MCF 10A (cell line): ENCODE measurements at places on chromosomes 2 and 18.

- DNase-seq = no peak
These were observed 43.4 kb upstream of the SMAD7 start for GRCh38 chr18:48994044-48994651.

DNA sequence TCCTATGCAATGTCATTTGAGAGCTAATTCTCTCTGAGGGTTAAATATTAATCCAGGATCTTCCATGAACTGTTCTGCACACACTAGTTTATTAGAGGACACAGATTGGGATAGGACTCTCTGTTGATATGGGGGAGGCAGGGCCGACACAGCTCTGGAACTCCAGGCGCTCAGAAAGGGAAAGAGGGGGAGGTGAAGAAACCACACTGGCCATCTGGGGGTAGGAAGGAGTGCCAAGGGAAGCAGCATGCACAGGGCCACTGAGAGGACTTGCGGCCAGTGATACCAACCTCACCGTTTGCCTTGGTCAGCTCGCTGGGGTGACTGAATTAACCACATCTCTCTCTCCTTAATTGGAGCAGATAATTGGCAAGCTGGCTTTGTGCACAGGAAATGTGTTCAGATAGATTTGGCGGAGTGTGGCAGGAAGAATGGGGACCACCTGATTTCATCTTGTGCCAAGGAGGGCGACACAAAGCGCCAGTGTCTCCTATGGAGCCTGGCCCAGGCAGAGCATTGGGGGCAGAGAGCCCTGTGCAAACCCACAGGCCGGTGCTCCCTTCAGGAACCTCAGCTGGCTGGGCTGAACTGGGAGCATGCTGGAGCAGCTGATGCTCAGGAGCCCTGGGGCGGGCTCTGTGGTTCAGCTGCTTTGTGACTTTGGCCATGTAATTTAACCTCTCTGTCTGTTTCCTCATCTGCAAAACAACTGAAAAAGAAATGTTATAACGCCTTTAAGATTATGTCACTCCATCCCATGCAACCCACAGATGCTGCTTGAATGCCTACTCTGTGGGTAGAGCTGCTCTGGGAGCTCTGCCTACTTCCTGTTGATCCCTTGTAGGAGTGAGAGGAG lies 114.7 kb upstream of the STON1 start:
- no peak for DNase-seq

DNA sequence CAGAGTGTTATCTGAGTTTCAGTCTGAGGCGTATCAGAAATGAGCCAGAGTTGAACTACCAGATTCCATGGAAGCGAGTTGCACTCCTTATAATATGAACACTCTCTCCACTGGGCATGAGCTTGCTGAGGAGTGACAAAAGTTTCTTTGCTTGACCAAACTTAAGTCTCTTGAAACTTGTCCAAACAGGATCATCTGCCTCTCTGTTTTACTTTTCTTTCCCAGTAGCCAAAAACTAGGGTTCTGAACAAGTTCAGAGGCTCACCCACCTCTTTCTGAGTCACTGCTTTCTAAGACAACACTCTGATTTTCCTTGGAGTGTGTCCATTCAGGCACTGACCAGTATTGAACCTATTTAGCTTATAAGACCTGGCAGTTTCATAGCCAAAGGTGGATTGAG lies 233.2 kb upstream of the TCF4 start:
- DNase-seq = peak; percentile 39

DNA sequence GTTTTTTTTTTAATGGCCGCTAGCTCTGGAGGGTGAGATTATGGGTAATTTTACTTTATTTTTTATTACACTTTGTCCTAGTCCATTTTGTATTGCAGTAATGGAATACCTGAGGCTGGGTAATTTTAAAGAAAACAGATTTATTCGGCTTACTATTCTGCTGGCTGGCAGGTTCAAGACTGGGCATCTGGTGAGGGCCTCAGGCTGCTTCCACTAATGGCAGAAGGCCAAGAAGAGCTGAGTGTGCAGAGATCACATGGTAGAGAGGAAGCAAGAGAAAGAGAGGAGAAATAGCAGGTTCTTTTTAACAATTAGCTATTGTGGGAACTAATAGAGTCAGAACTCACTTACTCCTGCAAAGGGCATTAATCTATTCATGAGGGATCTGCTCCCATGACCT lies 52.4 kb upstream of the ARHGAP28 start:
- DNase-seq = no peak

- no peak for DNase-seq
These were observed 91.3 kb upstream of the SEC11C start for GRCh38 chr18:59048378-59048777.

DNA sequence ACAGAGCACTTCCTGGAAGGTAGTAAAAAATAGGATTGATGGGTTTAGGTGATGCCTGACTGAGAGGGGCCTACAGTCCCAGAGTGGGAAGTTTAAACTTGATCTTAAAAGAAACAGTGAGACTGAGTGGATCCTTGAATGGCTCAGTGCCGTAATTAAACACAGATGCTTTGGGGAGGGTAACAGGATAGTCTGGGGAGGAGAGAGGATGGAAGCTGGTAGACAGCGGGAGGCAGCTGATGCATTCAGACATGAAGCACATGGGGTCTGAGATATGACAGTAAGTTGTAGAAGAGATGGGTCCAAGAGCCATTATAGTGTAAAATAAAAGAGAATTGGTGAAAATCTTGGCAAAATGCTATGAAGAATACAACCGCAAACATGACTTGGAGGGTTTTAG lies 54.4 kb downstream of the AOX1 start:
- DNase-seq = no peak

DNA sequence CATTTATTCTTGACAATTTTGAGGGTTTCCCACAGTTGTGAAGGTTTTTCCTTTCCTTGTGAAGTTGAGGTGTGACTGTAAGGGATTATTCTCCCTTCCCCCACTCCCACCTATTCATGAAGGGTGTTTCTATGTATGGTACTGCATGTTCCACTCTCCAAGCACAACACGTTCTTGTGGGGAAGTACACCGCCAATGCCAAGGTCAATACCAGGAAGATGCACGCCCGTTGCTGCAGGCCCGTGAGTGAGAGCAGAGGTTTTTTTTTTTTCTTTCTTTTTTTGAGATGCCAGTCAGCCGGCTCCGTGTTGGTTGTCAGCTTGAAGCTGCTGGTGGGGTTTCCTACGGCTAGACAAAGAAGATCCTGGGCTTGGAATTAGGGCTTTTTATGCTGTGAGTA lies 38.6 kb upstream of the EPHA4 start:
- no peak for DNase-seq
